ENCODE measurements at places on chromosomes 11 and 22. TPM values are rescaled to one million over a fixed set of nuclear protein-coding genes. Genes with fewer than 3 reads are reported as not detected.

FAT3 gene
- polyA plus RNA-seq = 0.39 TPM

OVOL1 gene
- not detected for polyA plus RNA-seq

- DNase-seq = no peak
These were observed 3.9 kb downstream of the ACP2 start for GRCh38 chr11:47244448-47245350.

RAG1 gene
- 1.3 TPM for polyA plus RNA-seq

- DNase-seq = no peak
These were observed 13.3 kb downstream of the PARVA start for GRCh38 chr11:12390687-12391110.

GRCh38 chr22:24699876-24700275, 74.6 kb downstream of the PIWIL3 start:
- DNase-seq = no peak

GRCh38 chr11:64747961-64748665, 4.2 kb upstream of the RASGRP2 start:
- DNase-seq = no peak

DNA sequence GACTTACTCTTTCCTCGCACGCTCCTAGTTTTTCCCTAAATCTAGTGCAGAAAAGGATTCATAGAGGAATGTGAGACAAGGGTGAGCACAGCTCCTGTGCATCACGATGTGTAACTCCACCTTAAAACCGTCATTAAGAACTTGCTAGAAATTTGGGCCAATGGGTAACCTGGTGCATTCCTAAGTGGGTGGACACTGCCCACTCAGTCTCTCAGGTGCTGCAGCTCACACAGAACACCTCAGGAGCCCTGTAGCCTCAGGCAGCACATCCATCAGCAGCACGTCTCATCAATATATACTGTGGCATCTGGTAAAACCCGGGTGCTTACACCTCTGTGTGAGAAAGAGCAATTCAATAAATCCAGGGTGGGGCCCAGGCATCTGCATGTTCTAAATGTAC, 12.4 kb downstream of the POU2AF3 start:
- no peak for DNase-seq

DNA sequence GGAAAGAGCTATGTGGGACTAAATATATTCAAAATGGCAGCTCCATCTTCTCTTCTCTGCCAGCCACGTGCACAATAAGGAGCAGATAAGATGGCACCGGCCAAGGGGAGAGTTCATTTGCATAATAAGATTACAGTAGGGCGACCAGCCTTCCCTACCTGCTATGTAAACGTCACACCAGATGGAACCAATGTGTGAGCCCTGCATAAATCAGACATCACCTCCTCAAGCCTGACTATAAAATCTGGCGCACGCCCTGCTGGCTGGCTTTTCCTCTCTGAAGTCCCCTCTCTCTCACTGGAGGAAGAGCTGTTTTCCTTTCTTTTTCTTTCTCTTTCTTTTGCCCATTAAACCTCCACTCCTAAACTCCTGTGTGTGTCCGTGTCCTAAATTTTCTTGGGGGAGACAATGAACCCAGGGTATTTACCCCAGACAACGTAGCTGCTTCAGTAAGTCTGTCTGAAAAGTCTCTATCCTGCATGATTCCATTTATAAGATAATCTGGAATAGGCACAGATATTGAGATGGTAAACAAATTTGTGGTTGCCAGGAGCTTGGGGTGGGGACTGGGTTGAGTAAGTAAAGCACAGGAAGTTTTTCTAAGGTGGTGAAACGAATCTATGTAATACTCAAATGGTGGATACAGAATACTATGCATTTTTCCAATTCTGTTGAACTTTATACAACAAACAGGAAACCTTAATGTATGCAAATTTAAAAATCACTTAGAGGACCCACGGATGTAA, 670.0 kb upstream of the KIRREL3 start:
- DNase-seq = no peak

P2RY6 gene
- polyA plus RNA-seq = 0.57 TPM

DNA sequence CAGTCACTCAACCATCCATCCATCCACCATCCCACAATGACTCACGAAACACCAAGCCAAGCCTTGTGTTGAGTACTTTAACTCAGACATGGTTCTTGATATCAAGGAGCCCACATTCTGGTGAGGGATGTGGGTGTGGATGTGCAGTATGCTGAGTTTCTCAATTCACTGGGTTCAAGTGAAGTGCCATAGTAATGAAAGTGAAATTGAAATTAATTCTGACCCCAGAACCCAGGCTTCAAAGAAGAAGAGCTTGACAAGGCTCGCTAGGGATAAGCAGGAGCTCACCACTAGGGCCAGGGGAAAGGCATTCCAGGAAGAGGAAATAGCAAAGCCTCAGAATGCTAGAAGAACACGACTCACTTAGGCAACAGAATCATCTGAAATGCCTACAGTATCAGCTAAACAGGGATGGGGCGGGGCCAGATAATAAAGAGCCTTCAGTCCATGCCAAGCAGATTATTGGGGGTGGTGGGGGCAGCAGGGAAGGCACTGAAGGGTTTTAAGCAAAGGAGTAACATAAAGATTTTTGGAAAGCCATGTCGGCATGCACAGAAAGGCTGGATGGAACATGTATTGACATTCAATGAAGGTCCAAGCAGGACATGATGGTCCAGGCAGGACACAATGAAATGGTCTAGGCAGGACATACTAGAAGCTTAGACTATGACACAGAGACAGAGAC, 37.2 kb downstream of the RTL6 start:
- DNase-seq = no peak

DNA sequence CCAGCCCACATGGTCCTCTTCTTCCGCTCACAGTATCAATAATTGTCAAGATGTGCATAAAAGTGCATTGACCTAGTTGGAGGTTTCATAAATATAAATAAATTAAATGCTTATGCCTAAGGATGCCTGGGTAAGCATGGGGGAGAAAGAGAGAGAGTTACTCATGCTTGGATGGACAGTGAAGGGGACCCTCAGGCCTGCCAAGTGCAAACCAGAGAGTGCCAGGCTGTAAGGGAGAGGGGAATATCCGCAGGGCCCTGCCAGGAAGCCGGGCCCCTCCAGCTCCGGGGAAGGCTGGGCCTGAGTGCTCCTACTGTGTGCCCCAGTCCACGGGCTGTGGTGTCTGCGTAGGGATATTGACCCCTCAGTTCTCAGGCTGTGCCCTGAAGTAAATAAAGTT, 214.6 kb downstream of the DSCAML1 start:
- DNase-seq = no peak

MAP6 gene
- polyA plus RNA-seq = 6.0 TPM

DNA sequence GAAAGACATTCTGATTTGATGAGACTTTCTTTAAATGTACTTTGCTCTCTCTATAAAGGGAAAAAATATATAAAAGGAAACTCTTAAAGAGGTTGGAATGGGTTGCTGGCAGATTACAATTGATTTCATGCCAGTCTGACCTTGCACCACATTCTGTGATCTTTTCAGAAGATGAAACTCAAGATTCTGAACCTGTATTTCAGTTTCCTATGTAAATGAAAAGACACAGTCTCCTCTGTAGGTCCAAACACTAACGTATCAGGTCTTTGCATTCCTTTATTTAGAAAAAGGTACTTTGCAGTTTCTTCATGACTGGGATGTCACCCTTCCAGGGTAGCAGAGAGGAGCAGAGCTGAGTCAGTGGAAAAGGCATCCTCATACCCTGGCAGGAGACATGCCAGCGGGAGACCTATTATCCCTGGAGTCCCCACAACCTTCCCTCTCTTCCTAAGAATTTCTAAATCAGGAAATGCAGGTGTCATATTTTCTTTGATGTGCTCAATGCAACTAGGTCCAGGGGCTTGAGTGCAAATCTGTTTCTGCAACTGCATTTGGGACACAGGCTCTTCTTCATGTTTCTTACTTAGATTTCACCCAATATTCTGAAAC, 282.6 kb downstream of the CADM1 start:
- DNase-seq = no peak

DNA sequence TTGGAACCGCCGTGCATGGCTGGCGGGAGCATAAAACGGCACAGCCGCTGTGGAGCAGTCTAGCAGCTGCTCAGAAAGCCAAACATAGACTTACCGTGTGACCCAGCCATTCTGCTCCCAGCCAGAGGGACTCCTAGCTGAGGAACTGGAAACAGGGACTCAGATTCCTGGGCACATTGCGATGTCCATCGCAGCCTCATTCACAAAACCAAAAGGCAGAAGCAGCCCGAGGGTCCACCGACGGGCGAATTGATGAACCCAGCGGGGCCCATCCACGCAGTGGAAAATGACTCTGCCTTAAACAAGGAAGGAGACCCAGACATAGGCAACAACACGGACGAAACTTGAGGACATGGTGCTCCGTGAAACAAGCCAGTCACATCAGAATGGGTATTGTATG, 5.7 kb upstream of the MUC5B start:
- DNase-seq = no peak

DNA sequence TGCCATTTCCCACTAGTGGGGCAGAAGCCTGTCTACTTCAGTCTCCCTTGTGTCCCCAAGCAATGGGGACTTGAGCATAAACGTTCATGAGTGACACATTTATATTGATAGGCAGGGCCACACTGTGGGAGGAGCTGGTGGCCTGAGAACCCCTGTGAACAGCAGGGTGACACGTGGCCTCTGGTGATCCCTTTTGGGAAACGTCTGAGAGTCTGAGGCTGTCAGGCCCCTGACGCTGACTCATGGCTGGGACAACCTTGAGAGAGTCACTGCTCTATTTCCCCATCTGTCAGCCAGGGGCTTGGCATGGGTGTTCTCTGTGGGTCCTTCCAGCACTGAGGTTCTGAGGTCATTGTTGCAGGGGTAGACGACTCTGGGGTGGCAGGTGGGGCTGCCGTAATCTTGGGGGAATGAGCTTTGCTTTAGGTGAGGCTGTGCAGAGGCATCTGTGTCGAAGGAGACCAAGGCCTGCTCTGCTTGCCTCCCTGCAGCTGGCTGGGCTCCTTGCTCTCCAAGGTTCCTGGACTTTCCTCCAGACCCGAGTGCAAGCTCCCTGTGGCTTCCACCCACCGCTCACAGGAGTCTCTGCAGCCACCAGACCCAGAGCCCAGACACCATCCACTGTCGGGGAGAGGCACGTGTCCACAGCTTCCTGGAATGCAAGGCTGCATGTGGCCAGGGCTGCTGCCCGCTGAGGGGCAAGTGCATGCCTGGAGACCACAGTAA, 54.7 kb downstream of the SMIM38 start:
- no peak for DNase-seq

- DNase-seq = no peak
These were observed 21.6 kb upstream of the SESN3 start for GRCh38 chr11:95252586-95252985.

NELL1 gene
- polyA plus RNA-seq = 0.43 TPM

GRCh38 chr22:47139790-47140119, 377.3 kb downstream of the TBC1D22A start:
- no peak for DNase-seq

DNA sequence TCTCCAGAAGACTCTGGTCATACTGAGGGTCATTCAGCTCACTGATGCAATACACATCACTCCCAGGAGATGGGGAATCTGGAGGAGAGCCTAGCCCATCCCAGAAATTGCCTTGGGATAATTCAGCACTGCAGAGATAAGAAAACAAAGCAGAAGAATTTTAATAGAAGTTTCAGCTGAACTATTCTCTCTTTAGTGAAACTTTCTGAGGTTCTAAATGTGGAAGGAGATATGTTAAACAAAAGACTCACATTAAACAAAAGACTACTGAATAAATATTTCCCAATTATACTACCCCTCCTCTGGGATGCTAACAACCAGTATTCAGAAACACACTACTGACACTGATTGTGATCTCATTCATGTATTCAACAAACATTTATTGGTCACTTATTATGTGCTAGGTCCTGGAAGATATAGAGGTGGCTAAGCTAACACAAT, 47.8 kb downstream of the C2CD3 start:
- DNase-seq = no peak

- DNase-seq = no peak
These were observed 3.4 kb downstream of the PHF21A start for GRCh38 chr11:46117842-46118241.

FGF3 gene
- polyA plus RNA-seq = not detected

GRCh38 chr11:1573077-1573902, 1.2 kb upstream of the DUSP8 start:
- DNase-seq = no peak

DNA sequence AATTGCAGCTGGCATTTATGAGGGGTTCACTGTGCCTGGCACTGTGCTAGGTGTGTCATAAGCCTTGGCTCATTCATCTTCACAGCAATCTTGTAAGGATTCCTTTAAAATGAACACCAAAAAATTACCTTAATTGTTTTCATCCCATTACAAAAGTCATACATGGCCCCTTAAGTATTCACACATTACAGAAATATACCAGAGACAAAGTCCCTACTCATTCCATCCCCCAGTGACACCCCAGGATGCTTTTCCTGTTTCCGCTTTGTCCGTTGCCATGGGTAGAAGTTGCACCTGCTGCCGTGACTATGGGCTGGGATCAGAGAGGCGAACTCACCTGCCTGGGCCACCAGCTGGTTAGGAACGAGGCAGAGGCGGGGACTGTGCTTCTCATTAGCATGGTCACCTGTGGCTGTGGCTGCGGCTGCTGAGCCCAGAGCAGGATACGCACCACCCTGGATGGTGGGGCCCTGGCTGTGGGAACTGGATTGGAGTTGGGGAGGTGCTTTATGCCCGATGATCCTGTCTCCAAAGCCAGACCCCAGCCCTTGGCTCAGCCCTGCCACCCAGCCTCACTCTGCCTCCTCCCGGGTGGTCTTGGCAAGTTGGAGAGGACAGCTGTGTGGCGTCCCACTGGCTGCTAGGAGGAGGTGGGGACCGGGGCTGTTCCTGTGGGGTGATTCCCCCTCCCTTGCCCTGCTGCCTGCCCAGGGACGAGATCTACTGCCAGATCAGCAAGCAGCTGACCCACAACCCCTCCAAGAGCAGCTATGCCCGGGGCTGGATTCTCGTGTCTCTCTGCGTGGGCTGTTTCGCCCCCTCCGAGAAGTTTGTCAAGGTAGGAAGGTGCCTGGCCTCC, 60.8 kb downstream of the MYO7A start:
- DNase-seq = no peak

DNA sequence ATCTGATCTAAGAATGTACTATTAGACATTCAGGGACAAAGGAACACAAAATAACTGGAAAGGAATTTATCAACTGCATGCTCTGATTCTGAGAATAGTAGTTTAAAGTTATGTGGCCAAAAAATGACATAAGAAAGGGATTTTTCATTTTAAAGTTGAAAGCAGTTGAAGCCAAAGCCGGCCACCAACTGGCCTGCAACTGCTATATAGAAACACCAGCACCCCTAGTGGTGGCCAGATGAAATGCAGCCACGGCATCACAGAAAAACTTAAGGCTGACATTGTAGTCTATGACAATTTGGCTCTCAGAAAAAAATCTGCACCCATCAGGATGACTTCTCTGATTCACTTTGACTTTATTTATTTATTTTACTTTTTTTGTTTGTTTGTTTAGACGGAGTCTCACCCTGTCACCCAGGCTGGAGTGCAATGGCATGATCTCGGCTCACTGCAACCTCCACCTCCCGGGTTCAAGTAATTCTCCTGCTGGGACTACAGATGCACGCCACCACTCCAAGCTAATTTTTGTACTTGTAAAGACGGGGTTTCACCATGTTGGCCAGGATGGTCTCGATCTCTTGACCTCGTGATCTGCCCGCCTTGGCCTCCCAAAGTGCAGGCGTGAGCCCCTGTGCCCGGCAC, 59.2 kb downstream of the SLC35F2 start:
- DNase-seq = peak; percentile 54

All from ovary (tissue), 10 donors.